ENCODE measurements at places on chromosomes 5 and 9. TPM values are rescaled to one million over a fixed set of nuclear protein-coding genes. Genes with fewer than 3 reads are reported as not detected.

GRCh38 chr5:57836921-57837320, 354.3 kb upstream of the ACTBL2 start:
- DNase-seq: no peak

GRCh38 chr9:23740531-23740930, 85.5 kb downstream of the ELAVL2 start:
- DNase-seq: no peak

The FOXD1 gene
- total RNA-seq: not detected

The KCNN2 gene
- 8.2 TPM for total RNA-seq

The C6 gene
- total RNA-seq: 0.41 TPM
